Activated CD8-positive, alpha-beta memory T cell treated with anti-CD3 and anti-CD28 coated beads, Interleukin-2, amount 50 U/mL, for 4 hours (primary cell): ENCODE measurements at places on chromosomes 6 and 20.

- no peak for DNase-seq
Observed at GRCh38 chr6:154962753-154963152, 32.4 kb upstream of the TIAM2 start.

DNA sequence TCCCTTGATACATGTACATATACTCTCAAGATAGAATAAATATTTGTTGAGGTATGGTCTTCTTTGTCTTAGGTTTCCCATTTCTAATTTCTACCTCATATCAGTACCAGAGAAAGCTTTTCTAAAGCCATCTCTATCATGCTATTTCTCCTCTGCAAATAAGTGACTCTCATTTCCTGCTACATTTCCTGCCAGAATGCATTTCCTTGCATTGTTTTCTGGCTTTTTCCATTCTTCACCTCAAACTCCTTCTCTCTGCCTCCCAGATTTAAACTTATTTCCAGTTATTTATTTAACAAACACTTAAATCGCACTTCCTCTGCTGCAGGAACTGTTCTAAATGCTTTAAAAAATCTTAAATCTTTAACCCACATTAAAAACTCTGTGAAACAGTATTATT is 74.4 kb upstream of the STMND1 start:
- DNase-seq: no peak

DNA sequence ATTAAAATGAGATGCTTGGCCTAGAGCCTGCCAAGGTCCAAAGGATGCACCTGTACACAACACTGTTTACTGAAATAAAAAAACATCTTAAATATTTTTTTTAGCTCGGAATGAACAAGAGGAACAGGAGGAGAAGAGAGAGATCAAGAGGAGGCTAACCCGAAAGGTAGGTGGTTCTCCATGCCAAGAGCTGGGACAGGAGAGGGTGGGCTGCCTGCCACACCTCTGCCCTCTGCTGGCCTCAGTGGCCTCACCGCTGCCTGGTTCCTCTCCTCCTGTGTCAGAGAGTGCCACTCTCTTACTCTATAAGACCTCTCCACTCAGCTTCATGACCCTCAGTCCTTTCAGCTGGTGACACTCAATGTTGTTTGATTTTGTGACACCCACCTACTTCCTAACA is 50.2 kb downstream of the TBC1D7 start:
- DNase-seq: peak; percentile 30

DNA sequence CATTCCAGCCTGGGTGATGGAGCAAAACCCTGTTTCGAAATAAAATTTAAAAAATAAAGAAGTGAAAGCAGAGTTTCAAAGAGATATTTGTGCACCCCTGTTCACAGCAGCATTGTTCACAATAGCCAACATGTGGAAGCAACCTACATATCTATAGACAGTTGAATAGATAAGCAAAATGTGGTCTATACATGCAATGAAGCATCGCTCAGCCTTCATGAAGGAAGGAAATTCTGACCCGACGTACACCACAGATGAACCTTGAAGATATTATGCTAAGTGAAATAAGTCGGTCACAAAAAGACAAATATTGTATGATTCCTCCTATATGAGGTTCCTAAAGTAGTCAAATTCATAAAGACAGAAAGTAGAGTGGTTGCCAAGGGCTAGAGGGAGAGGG is 6.5 kb upstream of the NCOA6 start:
- no peak for DNase-seq

GRCh38 chr6:83424392-83425018 is 6.3 kb downstream of the ME1 start:
- no peak for DNase-seq
